ENCODE measurements at places on chromosomes 3 and 15. TPM values are rescaled to one million over a fixed set of nuclear protein-coding genes. Genes with fewer than 3 reads are reported as not detected.

SERINC4 gene
- not detected for total RNA-seq

GP9 gene
- total RNA-seq, result not detected

RHOV gene
- 1.4 TPM for total RNA-seq

HESX1 gene
- total RNA-seq, result not detected

ACTRT3 gene
- 2.9 TPM for total RNA-seq

CFAP100 gene
- not detected for total RNA-seq

ZDHHC3 gene
- total RNA-seq, result 56.2 TPM

KLF15 gene
- total RNA-seq, result 0.03 TPM

PAQR5 gene
- total RNA-seq, result 5.3 TPM

FHIT gene
- total RNA-seq, result 0.10 TPM

OXTR gene
- 115 TPM for total RNA-seq

ACTC1 gene
- 0.29 TPM for total RNA-seq

RTP1 gene
- total RNA-seq, result not detected

SNRK gene
- 11.6 TPM for total RNA-seq

MED12L gene
- 0.12 TPM for total RNA-seq

ULK4 gene
- 9.6 TPM for total RNA-seq

RAB6B gene
- total RNA-seq, result 0.33 TPM

SLC28A1 gene
- total RNA-seq, result not detected

CLDN11 gene
- not detected for total RNA-seq

ZNF385D gene
- not detected for total RNA-seq

TRH gene
- not detected for total RNA-seq

NR1D2 gene
- 35.2 TPM for total RNA-seq

SLC22A13 gene
- not detected for total RNA-seq

CCDC191 gene
- total RNA-seq, result 5.6 TPM

MGLL gene
- 31.2 TPM for total RNA-seq

LRRC15 gene
- 47.7 TPM for total RNA-seq

SI gene
- not detected for total RNA-seq

SYNPR gene
- not detected for total RNA-seq

LRRIQ4 gene
- not detected for total RNA-seq

ABHD14A gene
- total RNA-seq, result 10.2 TPM

TMEM207 gene
- total RNA-seq, result not detected

GOLGA8T gene
- not detected for total RNA-seq

TMC3 gene
- not detected for total RNA-seq

AQP9 gene
- not detected for total RNA-seq

TYRO3 gene
- 10.7 TPM for total RNA-seq

LNP1 gene
- total RNA-seq, result 2.8 TPM

MEX3B gene
- total RNA-seq, result 4.0 TPM

ALG3 gene
- total RNA-seq, result 57.5 TPM

ITPKA gene
- 17.3 TPM for total RNA-seq

ARGFX gene
- not detected for total RNA-seq

TNK2 gene
- 14.6 TPM for total RNA-seq

OR5K2 gene
- total RNA-seq, result not detected

GOLGA8S gene
- total RNA-seq, result not detected

Data from A172 (cell line).